Upper lobe of left lung (tissue), 6 donors: ENCODE measurements at places on chromosomes 7 and 10. TPM values are rescaled to one million over a fixed set of nuclear protein-coding genes. Genes with fewer than 3 reads are reported as not detected.

- no peaks in the 10 kb centered on the region for H3K36me3 ChIP-seq
- H3K4me1 ChIP-seq: no peaks in the 10 kb centered on the region
- H3K27ac ChIP-seq: no peak overlapping the region
- H3K27me3 ChIP-seq: no peaks in the 10 kb centered on the region
- DNase-seq: no peak
Observed at GRCh38 chr7:34139086-34139485, 233.7 kb downstream of the BMPER start.

- no peak overlapping the region for H3K4me3 ChIP-seq
- no peaks in the 10 kb centered on the region for H3K27me3 ChIP-seq
- H3K36me3 ChIP-seq: no peaks in the 10 kb centered on the region
Observed at GRCh38 chr7:45918556-45918955, 2.5 kb downstream of the IGFBP3 start.

DNA sequence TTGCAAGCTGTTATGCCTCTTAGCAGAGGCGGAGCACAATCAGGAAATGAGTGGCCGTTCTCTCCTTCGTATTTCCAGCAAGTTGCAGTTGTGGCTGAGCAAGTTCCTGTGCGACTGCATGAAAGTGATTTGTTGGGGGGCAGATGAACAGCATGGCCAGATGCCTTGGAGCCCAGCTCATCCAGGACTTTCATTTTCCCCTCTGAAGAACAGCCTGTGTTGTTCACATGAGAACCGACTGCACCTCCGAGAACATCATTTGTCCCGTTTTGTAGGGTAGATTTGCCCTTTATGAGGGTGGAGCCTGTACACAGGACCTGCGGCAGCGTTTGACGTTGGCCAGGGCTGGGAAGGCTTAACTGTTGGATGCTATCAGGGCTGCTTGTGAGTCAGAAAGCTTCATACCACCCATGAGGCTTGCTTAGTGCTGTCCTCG, 4.4 kb downstream of the BAG3 start:
- peak overlapping the region; percentile 97 for H3K27ac ChIP-seq
- no peak for DNase-seq
- peaks cover 5% of the 10 kb centered on the region for H3K36me3 ChIP-seq
- peak overlapping the region; percentile 11 for H3K4me3 ChIP-seq
- H3K4me1 ChIP-seq: peaks cover 63% of the 10 kb centered on the region

- no peak overlapping the region for H3K27ac ChIP-seq
- no peak overlapping the region for H3K4me3 ChIP-seq
- H3K27me3 ChIP-seq: no peaks in the 10 kb centered on the region
- H3K36me3 ChIP-seq: no peaks in the 10 kb centered on the region
- no peaks in the 10 kb centered on the region for H3K4me1 ChIP-seq
- no peak for DNase-seq
Observed at GRCh38 chr7:30206942-30207341, 72.2 kb downstream of the MTURN start.

GRCh38 chr10:62005281-62005680, 103.8 kb downstream of the ARID5B start:
- no peaks in the 10 kb centered on the region for H3K36me3 ChIP-seq
- no peak overlapping the region for H3K4me3 ChIP-seq
- no peak for DNase-seq
- no peaks in the 10 kb centered on the region for H3K27me3 ChIP-seq

DNA sequence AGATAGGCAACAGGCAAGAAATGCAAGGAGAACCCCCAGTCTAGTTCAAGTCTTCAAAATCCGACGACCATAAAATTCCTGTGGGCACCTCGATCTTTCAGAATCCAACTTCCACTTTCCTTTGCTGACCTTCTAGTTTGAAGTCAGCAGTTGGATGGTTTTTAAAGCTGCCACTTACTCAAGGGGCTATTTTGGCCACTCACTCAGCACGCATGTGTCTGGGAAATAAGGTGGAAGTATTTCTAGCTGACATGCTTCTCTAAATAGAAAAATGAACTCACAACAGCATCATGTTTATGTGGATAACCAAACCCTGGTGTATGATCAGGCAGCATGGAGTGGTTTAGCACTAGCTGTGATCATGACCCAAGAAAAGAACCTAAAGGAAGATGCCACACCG, at the start of gene NRAP:
TSS of gene NRAP (minus strand) at position 134 of the 400 bp plus-strand sequence. CDS start 159 bp downstream, outside the sequence.
- no peak within 1 kb of the TSS for H3K27ac ChIP-seq
- H3K4me3 ChIP-seq: no peak within 1 kb of the TSS
- no peak for DNase-seq

The PPP1R9A gene
- total RNA-seq: 22.2 TPM

The EBLN1 gene
- not detected for total RNA-seq

The IQCE gene
- 51.3 TPM for total RNA-seq

The MYPN gene
- total RNA-seq: not detected

The SHTN1 gene
- 40.9 TPM for total RNA-seq

The FOXI2 gene
- 0.20 TPM for total RNA-seq
